ENCODE measurements at places on chromosomes 4 and X.

GRCh38 chrX:150548684-150549083 lies 19.7 kb upstream of the MTM1 start:
- DNase-seq: no peak

GRCh38 chrX:134543288-134543687 lies 83.3 kb downstream of the HPRT1 start:
- no peak for DNase-seq

DNA sequence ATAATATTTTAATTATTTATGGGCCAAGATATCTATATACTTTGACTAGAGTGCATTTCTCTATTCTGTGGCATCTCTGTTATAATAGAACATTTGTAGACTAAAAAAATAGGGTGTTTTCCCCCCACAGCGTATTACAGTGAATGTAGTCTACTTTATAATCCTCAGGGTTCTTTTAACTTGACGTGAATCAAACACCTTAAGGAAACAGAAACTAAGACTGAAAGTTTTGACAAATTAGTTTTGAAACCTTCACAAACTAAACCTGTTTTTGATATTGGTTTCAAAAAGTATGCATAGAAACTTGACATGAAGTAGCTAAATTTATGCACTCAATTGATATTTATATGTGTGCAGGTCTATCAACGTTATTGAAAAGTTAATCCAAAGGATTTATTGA lies 1963.1 kb upstream of the TENM3 start:
- no peak for DNase-seq

DNA sequence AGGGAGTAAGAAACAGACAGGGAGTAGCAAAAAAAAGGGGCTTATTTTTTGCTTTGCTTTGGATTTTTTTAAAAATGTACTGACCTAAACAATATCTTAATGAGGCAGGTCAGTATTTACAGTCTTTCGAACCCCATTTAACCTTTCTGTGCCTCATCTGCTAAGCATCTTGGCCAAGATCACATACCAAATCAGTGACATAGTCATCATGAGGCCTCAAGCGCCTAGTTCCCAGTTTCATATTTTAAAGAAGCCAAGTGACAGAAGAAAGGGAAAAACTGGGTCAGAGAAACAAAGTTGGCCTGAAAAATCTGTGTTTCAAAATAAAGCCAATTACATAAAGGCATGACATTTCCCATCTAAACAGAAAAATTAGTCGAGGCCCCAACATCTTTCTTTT lies 94.6 kb upstream of the WDR44 start:
- DNase-seq: no peak

DNA sequence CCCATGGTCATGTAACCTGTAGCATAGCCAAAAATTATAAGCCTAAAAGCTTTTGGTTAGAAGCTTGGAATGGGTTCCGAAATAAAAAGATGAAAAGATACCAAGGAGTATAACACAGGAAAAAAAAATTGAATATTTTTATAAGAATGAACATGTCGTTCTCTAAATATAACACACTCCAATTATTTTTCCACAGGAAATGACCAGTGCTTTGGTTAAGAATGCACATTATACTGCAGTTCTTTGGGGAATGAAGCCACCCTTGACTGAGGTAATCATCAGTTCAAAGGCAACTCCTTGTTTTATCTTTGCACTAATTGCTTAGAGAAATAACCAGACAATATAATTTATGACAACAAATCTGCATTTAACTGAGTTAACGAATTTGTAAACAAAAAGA lies 6.6 kb upstream of the GASK1B start:
- no peak for DNase-seq

GRCh38 chrX:1213971-1214370 lies 1.5 kb upstream of the CRLF2 start:
- DNase-seq: no peak

DNA sequence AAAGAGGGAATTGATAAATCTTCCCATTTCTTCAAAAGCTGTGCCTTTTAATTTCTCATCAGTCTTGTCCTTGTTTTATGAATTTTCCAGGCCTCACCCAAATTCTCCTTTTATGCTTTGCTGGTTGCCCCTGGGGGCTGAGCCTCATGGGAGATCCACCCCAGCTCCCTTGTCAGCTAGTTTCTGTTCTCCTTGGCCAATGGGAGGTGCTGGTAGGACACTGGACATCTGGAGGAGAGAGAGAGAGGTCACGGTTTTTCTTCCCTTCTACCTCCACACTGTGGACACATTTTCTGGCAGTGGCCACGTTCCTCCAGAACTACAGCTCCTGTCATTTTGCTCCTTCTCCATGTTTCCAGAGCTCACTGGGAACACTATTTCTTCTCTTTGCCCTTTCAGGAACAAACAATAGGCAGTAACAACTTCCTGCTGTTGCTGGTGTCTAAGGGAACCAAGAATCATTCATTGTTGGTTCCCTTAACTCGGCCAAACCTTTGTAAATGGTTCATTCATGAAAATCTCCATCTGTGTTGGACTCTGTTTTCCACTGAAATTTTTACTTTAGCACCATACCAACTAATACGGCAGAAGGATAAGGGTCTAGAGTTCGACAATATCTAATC lies 334.5 kb downstream of the GPAT3 start:
- DNase-seq: no peak

DNA sequence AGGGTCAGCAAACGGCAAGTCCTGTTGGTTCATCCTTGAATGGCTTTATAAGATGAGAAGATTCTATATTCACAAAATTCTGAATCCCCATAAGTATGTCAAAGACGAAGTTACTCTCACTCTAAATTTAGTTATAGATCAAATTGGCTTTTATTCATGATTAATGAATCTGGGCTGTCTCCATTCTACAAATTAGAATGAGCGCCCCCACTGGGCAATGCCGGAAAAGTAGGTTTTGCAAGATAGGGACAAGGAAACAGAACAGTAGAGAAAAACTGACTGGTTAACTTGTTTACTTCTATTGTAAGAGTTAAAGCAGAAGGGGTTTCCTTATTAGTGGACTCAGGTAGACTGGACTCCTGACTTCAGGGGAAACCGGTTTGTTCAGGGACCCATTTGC lies 100.3 kb downstream of the F11 start:
- DNase-seq: no peak

GRCh38 chr4:31768756-31769155 lies 1048.6 kb downstream of the PCDH7 start:
- DNase-seq: no peak

DNA sequence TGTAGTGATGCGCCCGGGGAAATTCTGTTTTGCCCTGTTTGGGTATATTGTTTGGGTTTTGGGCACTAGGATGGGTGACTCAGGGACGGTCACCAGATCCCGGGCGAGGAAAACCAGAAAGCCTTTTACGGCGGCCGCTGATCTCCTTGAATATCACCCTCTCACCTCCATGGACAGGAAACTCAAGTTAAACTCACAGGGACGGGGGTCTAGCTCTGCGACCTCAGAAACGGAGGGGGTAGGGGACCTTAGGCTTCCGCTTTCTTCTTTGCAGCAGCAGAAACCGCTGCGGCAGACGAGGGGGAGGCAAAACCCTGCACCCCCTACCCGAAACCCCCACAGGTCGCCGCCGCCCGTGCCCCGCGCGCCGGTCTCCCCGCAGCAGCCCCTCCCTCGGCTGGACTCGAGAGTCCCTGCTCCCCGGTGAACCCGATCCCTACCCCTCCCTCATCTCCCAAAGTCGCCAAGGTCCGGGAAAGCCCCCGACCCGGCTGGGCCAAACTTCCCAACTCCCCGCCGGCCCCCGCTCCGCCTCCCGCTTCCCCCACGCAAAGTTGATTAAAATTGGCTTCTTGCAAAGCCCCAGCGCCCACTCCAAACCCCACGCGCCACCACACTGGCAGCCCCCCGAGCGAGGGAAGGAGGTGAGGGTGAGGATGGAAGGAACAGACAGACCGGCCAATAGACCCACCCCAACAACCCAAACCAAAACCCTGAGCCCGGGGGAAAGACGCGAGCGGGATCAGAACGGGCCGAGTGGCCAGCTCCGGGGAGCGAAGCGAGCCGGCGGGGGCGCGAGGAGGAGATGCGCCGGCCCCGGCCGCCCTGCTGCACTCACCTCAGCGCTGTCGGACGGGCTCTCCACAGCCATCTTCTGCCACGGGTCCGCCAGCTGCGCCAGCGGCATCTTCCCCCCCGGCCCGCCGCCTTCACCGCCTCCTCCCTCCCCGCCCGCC lies 705 bp downstream of the RPS6KA3 start:
- DNase-seq: no peak

GRCh38 chrX:122512561-122513072 lies 671.5 kb upstream of the GRIA3 start:
- no peak for DNase-seq

GRCh38 chrX:96379951-96380350 lies 304.7 kb upstream of the DIAPH2 start:
- no peak for DNase-seq

Measured in stimulated activated CD8-positive, alpha-beta memory T cell treated with anti-CD3 and anti-CD28 coated beads, Interleukin-4, amount 100 ng/mL, for 4 hours (primary cell).